Stimulated activated CD4-positive, alpha-beta T cell treated with anti-CD3 and anti-CD28 coated beads, Interleukin-1b, Interleukin-23, amount 100 ng/mL, for 1 hour (primary cell): ENCODE measurements at places on chromosomes 2 and 18.
A peak's percentile ranks its signal among the peaks of the same experiment; 100 is the strongest.

DNA sequence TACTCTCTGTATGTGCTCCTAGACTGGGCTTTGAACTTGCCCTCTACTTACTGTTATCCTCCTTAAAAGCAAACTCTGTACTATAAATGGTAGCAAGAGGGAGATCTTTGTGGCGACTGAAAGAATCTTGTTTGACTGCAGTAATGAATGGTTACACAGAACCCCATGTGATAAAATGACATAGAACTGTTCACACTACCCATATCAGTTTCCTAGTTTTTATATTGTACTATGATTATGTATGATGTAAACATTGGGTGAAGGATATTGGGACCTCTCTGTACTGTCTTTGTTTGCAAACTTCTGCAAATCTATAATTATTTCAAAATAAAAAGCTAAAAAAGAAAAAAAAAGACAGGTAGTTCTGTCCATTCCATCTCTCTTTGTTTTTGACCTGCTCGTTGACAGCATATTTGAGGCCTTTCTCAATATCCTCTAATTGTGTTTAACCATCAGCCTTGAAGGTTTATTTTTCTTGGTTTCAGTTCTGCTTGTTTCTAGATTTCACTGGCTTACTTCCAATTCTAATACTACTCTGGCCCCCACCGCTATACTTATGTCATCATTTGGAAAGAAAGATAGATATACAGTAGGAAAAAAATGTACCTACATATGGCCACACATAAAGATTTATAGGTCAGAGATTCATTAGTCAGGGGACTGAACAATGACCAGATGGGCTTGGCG, 79.2 kb upstream of the MYO3B start:
- DNase-seq: no peak

GRCh38 chr2:120660056-120660694, 75.5 kb upstream of the GLI2 start:
- DNase-seq: no peak

DNA sequence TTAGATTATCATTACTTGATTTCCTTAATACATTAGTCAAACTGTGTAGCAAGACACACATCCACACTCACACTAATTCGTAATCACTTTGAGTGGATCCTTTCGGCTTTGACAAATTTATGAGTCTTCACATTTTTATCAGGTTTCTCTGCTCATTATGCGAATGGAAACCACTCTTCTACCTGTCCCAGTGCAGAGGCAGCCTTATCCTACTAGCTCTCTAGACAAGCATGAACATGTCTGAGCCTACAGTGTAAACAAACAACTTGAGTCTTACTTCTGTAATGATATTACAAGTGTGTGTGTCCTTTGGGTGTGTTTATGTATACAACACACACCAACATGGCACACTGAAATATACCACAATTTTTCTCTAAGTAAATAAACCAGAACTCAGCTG, 361.9 kb upstream of the CHST9 start:
- no peak for DNase-seq

GRCh38 chr2:138537170-138537915, 35.8 kb downstream of the SPOPL start:
- no peak for DNase-seq

GRCh38 chr18:70442933-70443332, 154.1 kb downstream of the SOCS6 start:
- DNase-seq: no peak

GRCh38 chr18:79924814-79925731, 26.4 kb downstream of the SLC66A2 start:
- no peak for DNase-seq

- no peak for DNase-seq
Observed at GRCh38 chr2:188364033-188364630, 72.5 kb downstream of the GULP1 start.

DNA sequence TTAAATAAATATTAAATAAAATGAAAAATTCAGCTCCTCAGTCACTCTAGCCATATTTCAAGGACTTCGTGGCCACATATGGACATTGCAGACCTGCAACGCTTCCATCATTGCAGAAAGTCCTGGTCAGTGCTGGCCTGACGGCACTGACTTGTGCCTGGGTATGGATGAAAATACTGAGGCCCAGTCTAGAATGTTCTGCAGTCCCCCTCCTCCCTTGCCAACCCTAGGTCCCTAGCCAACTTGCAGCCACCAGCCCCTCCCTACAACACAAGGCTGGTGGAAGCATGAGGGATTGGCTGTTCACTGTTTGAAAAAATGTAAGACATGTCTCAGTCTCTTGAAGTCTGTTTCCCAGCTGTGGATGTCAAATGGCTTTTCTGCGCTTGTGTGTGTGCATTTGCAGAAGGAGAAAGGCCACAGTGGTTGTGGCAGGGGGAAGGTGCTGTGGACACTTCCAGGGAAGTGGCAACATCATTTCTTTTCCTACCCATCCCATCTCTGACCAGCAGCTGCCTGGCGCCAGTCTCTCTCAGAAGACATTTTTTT, 9.9 kb downstream of the IGFBP5 start:
- DNase-seq: no peak

- DNase-seq: no peak
Observed at GRCh38 chr2:20596193-20596972, 54.5 kb downstream of the HS1BP3 start.

GRCh38 chr18:435940-436339, 64.6 kb downstream of the COLEC12 start:
- DNase-seq: no peak

DNA sequence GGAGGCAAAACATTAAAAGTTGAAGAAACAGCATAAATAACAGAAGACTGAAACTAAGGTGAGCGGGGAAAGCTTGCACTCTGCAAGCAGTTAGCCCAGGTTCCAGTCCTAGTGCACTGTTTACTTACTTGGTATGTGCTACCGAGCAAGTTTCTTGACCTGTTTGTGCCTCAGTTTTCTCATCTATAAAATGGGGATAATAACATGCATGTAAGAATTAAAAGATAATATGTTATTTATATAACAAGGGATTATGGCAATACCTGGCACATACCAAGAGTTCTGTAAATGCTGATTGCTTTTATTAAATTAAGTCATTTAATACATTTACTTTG, 37.1 kb upstream of the IKZF2 start:
- DNase-seq: no peak

DNA sequence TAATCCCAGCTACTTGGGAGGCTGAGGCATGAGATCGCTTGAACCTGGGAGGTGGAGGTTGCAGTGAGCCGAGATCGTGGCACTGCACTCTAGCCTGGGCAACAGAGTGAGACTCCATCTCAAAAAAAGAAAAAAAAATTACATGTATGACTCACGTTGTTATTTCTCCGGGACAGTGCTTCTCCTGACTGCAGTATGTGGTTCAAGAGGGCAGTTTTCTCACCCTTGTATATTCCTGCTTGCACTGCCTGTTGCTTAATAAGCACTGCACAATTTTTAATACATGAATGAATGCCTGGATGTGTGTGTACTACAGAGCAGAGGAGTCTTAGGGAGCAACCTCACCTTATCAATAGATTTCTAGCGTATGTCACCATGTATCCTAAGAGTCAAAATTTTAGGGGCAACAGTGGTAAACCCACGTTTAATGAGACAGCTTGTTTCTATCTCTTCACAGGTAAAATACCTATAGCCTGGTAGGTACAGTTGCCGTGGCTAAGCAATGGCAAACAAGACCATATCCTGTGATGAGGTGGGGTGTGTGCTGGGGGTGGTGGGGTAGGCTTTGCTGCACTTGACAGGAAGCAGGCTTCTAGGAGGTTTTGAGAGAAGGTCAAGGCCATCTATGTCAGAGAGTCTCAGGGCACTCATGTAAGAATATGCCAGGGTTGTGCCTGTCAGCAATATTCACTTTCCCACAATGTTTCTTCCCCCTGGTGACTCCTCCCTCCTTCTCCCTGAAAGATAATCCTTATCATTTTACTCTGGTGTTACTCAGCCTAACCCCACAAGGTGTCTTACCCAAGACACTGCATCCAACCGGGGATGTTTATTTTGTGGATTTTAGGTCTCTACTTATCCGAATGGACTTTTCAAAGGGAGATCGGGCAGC, 36.9 kb upstream of the MEX3C start:
- DNase-seq: no peak

GRCh38 chr2:76870581-76870980, 651.6 kb downstream of the LRRTM4 start:
- DNase-seq: no peak

GRCh38 chr2:59744436-59744835, 809.0 kb downstream of the BCL11A start:
- no peak for DNase-seq

DNA sequence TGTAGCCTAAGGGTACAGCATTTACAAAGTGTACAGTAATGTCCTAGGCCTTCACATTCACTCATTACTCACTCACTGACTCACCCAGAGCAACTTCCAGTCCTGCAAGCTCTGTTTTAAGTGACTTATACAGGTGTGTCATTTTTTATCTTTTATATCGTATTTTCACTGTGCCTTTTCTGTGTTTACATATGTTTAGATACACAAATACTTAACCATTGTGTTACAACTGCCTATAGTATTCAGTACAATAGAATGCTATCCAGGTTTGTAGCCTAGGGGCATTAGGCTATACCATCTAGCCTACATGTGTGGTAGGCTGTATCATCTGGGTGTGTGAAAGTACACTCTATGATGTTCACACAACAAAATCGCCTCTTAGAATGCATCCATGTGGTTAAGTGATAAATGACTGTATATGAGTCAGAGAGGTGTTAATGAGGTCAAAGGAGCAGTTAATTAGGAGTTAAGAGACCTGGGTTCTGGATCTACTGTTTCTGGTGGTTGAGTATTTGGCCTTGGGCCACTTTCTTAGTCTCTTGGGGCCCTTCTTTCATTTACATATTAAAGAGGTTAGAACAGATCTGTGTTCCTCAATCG, 149.1 kb downstream of the GREB1L start:
- no peak for DNase-seq

DNA sequence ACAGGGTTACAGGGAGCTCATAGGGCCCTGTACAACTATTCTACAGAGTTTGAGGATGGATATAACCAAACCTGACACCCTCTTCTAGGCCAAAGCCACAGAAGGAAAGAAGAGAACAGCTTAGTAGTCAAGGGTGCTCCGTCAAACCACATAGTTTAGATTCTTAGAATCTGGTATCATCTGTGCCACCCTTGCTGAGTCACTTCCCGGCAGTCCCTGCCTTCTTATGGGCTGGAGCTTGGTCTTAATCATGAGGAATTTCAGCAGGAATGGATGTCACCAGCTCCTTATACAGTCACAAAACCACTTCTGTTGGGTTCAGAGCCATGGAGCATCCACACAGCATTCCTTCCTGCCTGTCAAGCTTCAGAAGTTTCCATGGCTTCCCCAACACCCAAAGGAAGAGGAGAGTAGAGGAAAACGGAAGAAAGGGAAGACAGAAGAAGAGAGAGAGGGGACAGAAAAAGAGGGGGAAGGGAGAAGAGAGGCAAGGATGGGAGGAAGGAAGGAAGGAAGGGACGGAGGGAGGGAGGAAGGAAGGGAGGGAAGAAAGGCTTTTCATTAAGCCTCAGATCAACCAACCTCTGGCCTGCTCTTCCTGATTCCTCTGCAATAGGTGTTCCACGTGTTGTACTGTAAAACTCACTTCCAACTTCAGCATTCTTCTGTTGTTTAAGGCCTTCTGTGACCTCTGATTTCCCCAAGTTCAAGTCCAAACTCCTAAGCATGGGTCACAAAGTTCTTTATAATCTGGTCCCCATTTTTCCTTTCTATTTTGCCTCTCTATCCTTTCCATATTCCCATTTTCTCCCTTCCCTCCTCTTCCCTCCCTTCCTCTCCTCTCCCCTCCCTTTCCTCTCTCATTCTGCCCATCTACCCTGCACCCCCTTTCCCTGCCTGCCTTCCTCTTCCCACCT, 246.1 kb upstream of the TNP1 start:
- DNase-seq: no peak

DNA sequence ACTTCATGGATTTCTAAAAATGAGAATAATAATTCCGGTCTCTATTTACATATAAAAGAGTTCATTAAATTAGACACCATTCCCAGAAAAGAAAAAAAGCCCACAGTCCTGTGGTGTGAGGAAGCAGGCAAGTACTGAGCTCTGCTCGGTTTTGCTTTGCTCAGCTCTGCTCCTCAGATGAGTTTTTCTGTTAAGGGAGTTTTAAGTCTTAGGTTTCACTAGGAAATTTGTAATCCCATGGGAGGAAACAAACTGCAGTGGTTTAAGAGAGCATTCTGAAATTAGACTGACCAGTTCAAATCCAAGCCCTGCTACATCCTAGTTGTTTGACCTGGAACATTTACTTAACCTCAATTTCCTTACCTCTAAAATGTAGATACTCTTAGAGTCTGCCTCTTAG, 338.6 kb upstream of the MMADHC start:
- DNase-seq: no peak

GRCh38 chr2:168456521-168457189, 583 bp downstream of the CERS6 start:
- DNase-seq: peak; percentile 11

- no peak for DNase-seq
Observed at GRCh38 chr2:161681046-161681445, 56.8 kb downstream of the SLC4A10 start.

DNA sequence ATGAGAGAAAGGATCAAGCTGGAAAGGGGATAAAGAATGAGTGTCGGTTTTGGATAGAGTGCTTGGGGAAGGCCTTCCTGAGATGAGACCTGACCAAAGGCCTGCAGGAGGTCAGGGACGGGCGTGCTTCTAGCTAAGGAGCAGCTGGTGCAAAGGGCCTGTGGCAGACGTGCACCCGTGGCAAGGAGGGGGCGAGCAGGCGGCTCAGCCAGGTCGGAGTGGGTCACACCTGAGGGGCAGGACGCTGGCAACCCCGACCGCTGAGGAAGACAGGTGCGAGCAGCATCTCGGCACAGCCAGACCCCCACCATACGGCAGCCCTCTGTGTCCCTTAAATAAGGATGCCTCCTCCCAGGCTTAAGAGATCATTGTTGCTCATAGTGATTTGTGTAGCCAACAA, 48.1 kb downstream of the ODC1 start:
- DNase-seq: no peak

- no peak for DNase-seq
Observed at GRCh38 chr2:235553291-235553690, 59.4 kb downstream of the AGAP1 start.

DNA sequence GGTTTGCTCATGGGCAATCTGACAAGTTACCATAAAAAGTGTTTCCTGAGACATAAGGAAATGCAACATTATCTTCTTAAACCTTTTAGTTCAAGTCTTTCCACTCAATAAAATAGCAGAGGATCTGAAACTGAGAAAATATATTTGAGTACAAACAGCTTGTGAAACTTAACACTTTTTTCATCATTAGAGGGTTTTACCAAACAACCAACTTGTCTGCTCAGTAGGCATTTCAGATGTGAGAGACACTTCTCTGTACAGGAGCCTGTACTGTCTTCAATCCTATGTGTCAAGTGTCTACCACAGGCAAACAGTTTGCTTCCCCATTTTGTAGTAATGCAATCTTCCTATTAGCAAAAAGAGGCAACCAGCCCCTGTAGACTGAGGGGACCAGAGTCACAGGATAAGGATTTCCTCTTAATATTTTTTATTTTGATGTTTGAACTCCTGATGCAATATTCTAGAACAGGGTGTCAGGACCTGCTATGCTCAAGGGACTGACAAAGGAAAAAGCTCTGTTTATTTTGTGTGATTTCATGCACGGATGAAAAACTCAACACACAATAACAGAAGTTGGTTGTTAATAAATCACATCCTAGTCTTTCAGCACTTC, 159.1 kb upstream of the LHCGR start:
- no peak for DNase-seq

- no peak for DNase-seq
Observed at GRCh38 chr2:3641181-3641580, 16.8 kb upstream of the ALLC start.
